ENCODE measurements at places on chromosomes 4 and X.

DNA sequence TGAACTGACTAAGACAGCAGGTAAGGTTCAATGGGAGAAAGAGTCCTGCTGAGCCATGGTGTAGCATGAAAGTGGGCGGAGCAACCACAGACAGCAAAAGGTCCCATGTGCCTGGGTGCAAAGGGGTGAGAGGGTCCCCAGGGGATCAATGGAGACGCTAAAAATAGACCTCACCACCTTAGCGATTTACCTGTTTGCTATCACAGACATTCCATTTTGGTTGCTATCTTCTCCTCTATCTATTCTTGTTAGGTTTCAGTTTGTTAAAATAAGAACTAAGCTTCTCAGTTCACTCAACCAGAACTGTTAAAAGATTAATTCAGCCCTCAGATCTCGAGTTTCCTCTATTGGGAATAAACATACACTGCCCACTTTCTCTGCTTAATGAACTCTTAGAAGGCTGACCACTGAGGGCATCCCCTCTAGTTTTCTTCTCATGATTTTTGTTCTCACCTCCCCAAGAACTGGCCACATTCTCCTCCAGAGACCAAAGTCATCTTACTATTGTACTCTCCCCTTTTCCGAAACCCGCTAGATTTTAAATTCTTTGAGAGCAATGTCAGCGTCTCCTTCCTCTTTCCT lies 136.7 kb downstream of the PARM1 start:
- no peak for DNase-seq

DNA sequence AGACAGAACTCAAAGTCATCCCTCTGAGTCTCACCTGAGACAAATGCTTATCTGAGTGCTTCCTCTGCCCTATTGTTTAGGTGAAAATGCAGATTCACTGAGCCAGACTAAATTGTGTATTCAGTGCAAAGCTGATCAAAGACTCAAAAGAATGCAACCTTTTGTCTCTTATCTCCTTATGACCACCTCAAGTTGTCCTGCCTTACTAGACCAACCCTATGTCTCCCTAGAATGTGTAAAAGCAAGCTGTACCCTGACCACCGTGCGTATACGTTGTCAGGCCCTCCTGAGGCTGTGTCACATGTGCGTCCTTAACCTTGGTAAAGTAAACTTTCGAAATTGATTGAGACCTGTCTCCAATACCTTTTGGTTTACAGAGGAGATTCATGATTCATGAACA lies 63.6 kb upstream of the SH3RF1 start:
- DNase-seq, result no peak

- DNase-seq, result no peak
Measured at GRCh38 chr4:145440292-145441007, 41.2 kb upstream of the SMAD1 start.

GRCh38 chrX:8847360-8847759 lies 46.2 kb upstream of the FAM9A start:
- DNase-seq, result no peak

- no peak for DNase-seq
Measured at GRCh38 chrX:136306182-136306581, 5.4 kb downstream of the ADGRG4 start.

DNA sequence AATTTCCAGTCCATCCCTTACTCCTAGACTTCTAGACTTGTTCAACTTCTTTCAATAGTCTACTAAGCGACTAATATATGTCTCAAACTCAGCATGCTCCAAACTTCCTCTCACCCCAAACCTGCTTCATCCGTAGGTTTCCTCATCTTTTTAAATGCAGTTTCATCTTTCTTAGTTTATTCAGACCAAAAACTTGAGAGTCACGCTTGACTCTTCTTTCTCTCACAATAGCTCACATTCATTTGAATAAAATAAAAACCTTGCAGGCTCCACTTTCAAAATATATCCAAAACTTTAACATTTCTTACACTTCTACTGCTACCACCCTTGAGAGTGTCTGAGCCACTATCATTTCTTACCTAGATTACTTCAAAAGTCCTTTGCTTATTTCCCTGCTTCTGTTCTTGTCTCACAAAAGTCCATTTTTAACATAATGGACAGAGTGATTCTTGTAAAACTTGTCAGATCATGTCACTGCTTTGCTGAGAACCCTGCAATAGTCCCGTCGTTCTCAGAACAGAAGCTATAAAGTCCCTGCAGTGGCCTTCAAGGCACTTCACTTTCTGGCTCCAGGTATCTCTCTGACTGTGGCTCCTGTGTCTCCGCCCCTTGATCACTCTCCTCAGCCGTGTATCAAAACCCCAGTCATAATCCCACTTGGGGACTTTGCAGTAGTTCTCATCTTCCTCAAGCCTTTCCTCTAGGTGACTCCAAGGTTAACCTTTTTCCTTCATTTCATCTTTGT lies 167.6 kb downstream of the ARHGAP24 start:
- no peak for DNase-seq

DNA sequence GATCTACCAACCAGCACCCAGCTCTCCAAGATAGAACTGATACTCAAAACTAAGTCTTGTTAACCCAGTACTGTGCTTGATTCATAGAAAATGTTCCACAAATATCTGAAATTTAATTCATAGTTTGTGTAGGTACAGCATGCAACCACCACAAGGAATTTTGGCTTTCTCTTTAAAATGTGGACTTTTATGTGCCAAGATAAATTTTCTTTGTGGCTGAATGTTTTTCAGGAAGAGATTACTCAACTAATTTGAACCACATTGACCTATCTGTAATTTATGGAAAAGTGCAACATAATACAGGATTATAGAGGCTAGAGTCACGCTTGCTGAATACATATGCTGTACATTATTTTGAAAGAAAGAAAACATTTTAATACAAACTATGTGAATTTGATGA lies 730.8 kb downstream of the IL1RAPL1 start:
- DNase-seq, result no peak

GRCh38 chr4:106541253-106541652 lies 172.7 kb upstream of the GIMD1 start:
- no peak for DNase-seq

GRCh38 chrX:77446029-77446585 lies 1.1 kb upstream of the FGF16 start:
- DNase-seq, result no peak

DNA sequence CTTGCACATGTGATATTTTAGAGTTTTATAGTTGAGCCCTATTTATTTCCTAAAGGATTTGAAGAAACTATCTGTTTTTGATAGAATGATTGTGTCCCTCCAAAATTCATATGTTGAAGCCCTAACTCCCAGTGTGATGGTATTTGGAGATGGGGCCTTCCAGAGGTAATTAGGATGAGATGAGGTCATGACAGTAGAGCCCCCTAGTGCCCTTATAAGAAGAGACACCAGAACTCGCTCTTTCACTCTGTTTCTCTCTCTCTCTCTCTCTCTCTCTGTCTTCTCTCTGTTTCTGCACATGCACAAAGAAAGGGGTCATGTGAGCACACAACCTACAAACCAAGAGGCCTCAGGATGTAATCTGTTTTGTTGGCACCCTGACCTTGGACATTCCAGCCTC lies 921.9 kb upstream of the DIAPH2 start:
- DNase-seq, result no peak

GRCh38 chr4:121669163-121669550 lies 27.6 kb downstream of the ANXA5 start:
- DNase-seq, result no peak

GRCh38 chr4:187903106-187903505 lies 92.5 kb upstream of the ZFP42 start:
- no peak for DNase-seq

GRCh38 chr4:178255172-178255571 lies 812.9 kb upstream of the AGA start:
- DNase-seq, result no peak

- DNase-seq, result no peak
Measured at GRCh38 chr4:130563185-130563888, 1467.4 kb downstream of the C4orf33 start.

DNA sequence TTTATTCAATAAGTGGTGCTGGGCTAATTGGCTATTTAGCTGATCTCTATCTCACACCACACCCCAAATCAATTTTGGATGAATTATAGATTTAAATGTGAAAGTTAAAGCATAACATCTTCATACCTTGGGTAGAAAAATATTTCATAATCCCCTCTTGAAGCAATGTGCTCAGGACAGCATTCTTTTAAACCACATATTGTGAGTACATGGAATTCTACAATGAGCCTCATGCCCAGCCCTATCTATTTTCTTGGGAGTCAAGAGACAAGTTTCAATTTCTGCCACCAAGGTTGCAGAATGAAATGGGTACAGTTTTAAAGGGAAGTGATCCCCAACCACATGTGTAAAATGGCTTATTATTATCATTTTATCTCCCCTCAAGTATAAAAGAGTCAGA lies 30.6 kb upstream of the GPRIN3 start:
- DNase-seq, result no peak

DNA sequence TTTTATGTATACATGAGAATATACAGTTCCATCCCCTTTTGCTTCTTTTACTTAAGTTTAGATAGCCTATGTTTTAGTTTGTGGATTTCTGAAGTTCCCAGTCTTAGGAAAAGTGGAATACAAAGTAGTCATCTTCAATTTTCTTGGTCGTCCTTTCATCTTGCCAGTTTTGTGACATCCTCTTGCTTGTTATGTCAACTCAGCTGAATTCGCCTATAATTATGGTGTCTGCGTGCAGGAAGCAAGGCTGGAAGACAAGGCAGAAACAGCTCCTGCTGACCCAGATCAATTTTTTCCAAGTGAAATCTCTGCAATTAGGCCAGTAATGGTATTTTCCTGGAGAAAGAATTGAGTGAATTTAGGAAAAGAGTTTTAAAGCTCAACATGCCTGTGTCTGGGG lies 28.1 kb upstream of the NYX start:
- DNase-seq, result no peak

GRCh38 chr4:17234678-17235077 lies 277.2 kb downstream of the QDPR start:
- DNase-seq, result no peak

- no peak for DNase-seq
Measured at GRCh38 chrX:40685362-40685918, 38.1 kb upstream of the CXorf38 start.

GRCh38 chr4:61442936-61443335 lies 242.8 kb downstream of the ADGRL3 start:
- no peak for DNase-seq

GRCh38 chr4:145281951-145282350 lies 101.6 kb upstream of the OTUD4 start:
- DNase-seq, result no peak

- no peak for DNase-seq
Measured at GRCh38 chr4:141391293-141391692, 170.6 kb downstream of the ZNF330 start.

DNA sequence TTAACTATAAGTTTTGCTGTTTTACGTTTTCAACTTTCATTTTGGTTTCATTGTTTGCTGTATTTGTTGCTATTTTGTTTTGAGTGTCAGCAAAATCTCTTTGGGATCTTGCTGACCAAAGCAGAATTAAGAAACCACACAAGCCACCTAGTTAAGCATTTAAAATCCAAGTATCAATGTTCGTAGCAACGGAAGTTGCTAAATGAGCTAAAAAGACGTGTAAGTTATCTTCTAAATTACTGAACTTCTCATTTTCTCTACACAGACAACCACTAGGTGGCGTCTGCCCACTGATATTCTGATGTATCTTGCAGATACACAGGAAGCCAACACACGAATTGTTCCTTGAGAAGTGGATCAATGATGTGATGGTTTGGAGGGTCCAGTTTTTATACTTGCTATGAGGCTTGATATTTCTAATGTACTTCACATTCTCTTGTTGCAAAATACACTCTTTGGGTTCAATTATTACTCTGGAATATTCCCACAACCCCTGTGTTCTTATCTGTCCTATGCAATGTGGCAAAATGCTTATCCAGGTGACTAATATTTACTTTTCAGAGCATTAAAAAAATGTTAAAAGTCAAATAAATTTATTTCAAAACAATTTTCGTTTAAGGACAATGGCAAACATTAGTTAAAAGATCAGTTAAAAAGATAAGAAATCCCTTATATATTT lies 250.5 kb downstream of the TECRL start:
- DNase-seq, result peak; percentile 14

DNA sequence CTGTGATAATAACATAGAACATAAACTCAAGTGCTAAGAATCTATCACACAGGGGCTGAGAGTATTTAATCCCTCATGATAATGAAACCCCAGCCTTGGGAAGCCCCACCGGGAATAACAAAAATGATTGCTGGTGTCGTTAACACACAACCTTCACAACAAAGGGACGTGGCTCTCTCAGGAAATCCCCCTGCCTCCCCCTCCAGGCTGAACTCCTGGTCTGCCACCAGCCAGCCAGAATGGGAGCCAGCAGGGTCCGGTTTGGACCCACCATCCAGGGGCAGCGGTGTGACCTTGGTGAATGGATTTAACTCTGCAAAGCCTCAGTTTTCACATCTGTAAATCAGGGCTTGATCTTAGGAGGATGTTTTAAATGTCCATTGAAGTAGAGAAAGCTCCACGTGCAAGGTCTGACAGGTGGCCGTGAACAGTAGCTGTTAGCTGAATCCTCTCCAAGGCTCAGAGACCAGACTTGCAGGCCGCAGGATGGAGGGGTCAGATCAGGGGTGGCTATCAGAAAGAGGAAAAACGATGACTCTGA lies 46.5 kb downstream of the ABLIM2 start:
- DNase-seq, result no peak

GRCh38 chr4:161519611-161520010 lies 644.2 kb downstream of the FSTL5 start:
- no peak for DNase-seq

DNA sequence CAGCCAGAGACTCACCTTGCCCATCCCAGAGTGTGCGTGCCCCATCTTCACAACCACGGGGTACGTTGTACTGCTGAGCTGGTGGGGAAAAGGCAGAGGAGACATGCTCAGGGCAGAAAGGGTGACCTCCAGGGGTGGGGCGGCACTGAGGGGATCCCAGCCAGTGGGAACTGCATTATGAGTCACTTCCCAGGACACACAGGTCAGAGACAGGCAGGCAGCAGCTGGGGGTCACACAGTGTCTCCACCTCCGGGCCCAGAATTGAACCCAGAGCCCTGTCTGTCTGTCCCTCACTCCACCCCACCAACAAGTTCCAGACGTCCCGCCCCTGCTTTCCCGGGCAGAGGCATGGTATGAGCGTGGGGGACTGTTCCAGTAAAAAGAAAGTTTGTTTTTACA lies 4.8 kb upstream of the TIMP1 start:
- no peak for DNase-seq

DNA sequence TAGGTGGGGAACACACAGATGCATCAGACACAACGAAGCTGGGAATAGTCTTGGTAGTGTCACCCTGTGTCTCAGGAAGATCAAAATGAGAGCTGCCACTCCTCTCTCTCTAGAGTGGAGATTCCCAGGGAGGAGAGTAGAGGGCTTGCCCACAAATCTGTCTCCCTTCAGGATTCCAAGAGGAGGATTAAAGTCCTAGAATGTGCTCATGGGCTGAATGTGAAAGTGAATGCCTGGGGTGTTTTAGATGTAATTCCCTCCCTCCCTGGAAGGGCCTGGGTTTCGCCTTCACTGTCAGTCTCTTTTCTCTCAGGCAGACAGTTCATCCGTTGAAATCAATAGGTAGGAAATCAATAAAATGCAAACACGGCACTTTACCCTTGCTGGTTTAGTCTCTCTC lies 282.6 kb upstream of the PPARGC1A start:
- DNase-seq, result no peak

Measured in stimulated activated CD8-positive, alpha-beta memory T cell treated with anti-CD3 and anti-CD28 coated beads, Interleukin-7, amount 100 ng/mL, for 48 hours (primary cell).